HTR-8/SVneo (cell line): ENCODE measurements at places on chromosomes 3 and 15.
A peak's percentile ranks its signal among the peaks of the same experiment; 100 is the strongest.

DNA sequence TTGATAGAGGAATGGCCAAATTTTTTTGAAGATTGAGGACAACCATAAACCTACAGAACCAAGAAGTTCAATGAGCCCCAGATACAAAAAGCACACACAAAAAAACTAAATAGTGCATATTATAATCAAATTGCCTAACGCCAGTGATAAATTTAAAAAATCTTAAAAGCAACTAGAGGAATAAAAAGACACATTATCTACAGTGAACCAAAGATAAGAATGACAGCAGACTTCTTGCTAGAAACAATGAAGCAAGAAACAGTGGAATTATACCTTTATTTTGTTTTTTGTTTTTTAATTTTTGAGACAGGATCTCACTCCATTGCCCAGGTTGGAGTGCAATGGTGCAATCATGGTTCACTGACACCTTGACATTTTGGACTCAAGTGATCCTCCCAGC, 9.9 kb upstream of the SAMD7 start:
- DNase-seq: no peak

GRCh38 chr3:193711523-193711963, 118.5 kb downstream of the OPA1 start:
- no peak for DNase-seq

DNA sequence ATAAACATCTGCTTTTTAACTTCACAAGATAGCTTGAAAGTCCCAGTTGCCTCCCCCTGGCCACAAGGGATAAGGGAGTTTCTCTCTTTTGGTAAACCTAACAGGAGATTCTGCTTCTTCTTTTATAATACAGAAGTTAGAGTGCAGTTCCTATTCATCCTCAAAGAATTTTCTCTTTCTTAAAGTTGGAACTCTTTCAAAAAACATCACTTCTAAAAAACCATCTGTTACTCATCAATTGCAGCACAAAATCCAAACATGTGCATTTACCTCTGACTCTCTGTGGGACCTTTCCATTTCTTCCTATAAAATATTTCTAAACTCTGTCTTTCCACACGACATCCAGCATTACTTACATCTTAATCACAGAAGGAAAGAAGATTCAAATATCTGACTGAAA, 5.1 kb downstream of the DPH6 start:
- DNase-seq: no peak

DNA sequence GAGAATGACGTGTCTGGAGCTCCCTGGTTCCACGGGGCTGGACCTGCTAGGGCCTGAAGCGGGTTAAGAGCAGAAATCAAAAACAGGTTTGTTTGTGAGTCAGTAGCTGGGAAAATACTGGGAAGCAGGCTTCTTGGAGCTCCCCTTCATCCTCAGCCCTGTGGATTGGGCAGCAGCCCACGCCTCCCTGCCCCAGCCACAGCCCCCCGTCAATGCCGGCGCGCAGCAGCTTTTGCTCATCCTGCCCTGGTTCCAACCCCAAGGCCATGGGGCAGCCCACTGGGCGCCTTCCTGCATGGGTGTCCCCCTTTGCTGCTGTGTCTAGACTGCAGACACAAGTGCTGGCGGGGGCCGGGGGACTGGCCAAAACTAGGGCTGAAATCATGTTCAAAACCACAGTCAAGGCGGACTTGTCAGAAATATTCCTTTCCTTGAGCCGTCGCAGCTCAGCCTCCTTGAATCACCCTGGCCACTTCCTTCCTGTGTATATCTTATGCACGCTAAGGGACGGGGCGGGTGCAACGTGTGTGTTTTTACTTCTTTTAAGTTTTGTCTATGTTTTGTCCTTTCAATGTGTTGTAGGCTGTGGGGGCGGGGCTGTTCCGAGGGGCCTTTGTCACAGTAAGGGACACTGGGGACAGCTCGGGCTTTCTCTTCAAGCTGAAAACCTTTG, 108.1 kb downstream of the KLF13 start:
- DNase-seq: peak; percentile 19

- DNase-seq: no peak
These were observed 258.4 kb upstream of the ZNF717 start for GRCh38 chr3:76043746-76044145.
